Kidney tubule cell (primary cell): ENCODE measurements at places on chromosomes 4 and X.

DNA sequence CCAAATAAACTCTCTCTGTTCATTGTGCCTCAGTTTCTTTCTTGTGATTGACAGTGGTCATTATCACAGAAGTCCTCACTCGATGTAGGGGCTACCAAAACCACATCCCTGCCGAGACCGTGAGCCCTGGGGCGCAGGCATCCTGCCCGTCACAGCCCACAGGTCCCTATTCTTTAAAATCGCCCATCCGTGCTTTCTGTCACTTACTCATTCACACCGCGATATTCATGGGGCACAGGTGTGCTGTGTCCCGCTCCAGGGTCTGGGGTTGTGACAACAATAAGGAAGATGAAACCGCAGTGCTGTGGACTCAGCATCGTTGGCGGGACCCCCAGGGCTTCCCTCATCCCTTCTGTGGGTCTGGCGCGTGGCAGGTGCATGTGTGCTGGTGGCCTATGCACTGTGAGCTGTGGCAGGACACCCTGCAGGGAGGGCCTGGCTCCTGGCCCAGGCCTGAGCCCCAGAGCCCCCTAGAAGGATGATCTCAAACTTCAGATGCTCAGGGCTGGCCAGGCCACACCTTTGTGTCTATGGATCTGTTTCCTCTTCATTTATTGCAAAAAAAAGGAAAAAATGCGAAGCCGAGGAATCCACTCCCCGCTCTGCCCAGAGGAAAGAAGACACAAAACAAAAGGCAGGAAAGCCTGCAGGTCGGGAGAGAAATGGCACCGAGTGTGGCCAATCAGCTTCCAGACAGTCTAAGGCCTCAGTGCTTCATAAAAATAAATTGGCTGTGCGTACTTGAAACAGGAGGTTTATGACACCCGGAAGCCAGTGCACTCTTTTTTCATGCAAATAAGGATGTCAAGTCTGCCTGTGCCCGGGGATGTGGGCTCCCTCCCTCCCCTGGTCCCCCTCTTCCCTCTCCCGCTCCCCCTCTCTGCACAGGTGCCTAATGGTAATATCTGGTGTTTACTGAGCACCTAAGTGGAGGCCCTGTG lies 109.5 kb upstream of the ADRA2C start:
- peak; percentile 17 for DNase-seq

DNA sequence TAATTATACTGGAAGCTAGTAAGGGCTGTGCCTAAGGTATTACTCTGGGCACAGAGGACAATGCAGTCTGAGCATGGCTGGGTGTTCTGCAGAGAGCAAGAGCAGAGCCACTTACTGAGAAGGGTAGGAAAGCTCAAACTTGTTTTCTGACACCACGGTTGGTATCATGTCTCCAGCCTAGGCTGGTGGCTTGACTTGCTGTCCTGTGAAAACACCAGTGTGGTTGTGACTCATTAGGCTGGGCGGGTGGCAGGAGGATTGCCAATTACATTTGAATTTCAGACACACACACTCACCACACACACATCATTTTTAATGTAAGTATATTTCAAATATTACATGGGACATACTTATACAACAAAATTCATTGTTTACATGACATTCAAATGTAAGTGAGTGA lies 19.7 kb upstream of the MTM1 start:
- peak; percentile 64 for DNase-seq

GRCh38 chr4:183469285-183469684 lies 24.8 kb downstream of the CDKN2AIP start:
- DNase-seq, result peak; percentile 47

- DNase-seq, result no peak
These were observed 315.2 kb downstream of the PCDH10 start for GRCh38 chr4:133464311-133464710.

GRCh38 chr4:175875993-175876771 lies 64.1 kb upstream of the GPM6A start:
- no peak for DNase-seq

DNA sequence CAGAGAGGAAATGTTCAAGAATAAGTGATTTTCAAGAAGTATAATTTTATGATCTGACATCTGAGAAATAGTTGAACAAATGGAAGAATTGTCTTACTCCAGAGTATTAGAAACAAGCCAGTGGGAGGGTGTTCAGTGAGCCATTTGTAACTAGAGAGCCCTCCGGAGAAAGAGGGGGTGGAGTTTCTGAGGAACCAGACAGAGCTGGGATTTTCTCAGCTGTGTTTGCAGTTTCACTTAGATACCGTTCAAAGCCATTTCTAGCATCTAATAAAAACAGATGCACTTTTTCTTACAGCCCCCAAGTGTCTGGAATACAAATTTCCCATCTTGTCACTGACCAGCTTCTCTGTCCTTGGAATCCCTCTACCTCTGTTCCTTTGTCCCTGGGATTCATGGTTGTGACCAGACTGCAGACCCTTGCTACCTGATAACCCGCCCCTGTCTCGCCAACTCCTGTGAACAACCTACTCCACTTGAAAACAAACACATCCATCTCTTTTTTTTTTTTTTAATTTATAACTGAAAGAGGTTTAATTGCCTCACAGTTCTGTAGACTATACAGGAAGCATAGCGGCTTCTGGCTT lies 132.8 kb upstream of the KLF3 start:
- DNase-seq, result peak; percentile 12

DNA sequence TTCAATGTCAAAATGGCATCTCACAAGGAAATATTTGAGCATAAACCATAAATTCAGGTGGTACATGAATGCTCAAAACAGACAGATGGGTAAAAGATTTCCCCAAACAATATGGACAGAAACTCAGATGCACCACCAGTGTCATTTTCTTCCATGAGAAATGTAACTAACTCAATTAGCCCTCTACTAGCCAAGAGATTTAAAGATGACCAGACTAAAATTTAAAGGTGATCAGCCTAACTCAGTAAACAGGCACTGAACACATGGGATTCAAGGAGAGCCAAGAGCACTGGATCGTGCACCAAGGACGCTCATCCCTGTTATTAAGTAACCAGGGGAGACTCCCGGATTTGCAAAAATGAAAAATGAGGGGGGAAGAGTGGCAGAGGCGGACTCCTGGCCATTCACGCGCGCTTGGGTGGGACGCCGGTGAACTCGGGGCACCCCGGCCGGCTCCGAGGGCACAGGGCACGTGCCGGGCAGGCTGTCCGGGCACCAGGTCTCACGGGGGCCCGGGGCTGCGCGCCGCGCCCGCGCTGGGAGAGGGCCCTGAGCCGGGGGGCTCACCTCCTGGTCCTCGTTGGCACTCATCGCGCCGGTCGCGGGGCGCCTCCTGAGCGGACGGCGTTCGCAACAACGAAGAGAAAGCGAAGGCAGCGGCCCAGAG lies 490 bp downstream of the RWDD4 start:
- peak; percentile 70 for DNase-seq
